Kidney (tissue), 22 donors: ENCODE measurements at places on chromosomes 11 and 22. TPM values are rescaled to one million over a fixed set of nuclear protein-coding genes. Genes with fewer than 3 reads are reported as not detected.

Gene TBX10
- total RNA-seq, result not detected

Gene DLG2
- total RNA-seq, result 7.2 TPM

Gene PRODH
- 6.7 TPM for total RNA-seq

Gene KRTAP5-9
- total RNA-seq, result 0.66 TPM

- no peaks in the 10 kb centered on the region for H3K36me3 ChIP-seq
- H3K27me3 ChIP-seq, result no peaks in the 10 kb centered on the region
- H3K4me3 ChIP-seq, result no peak overlapping the region
- no peak overlapping the region for H3K27ac ChIP-seq
Measured at GRCh38 chr11:7488681-7489080, 3.4 kb downstream of the OLFML1 start.

- no peaks in the 10 kb centered on the region for H3K27me3 ChIP-seq
- H3K4me3 ChIP-seq, result no peak overlapping the region
- no peaks in the 10 kb centered on the region for H3K4me1 ChIP-seq
- DNase-seq, result no peak
Measured at GRCh38 chr11:112745973-112746372, 215.2 kb upstream of the NCAM1 start.

DNA sequence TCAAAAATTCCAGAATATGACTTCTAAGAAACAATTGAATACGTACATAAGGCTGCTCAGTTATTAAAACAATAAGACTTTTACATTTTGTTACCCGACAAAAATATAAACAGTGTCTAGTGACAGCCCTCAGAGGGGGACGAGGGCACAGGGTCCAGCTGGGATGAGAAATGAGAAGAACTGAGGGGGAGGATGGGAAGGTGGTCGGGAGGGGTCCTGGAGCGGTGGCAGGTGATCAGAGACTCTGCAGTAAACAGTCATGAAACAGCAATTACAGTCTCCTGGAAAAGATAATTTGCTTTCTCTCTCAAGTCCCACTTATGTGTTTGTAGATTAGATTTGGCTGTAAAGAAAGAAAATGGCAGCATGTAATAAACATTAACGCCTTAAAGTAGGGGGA is 56.0 kb downstream of the PACSIN2 start:
- no peak for DNase-seq
- peak overlapping the region; percentile 61 for H3K27ac ChIP-seq
- no peaks in the 10 kb centered on the region for H3K36me3 ChIP-seq
- peak overlapping the region; percentile 31 for H3K4me3 ChIP-seq
- peaks cover 5% of the 10 kb centered on the region for H3K4me1 ChIP-seq

DNA sequence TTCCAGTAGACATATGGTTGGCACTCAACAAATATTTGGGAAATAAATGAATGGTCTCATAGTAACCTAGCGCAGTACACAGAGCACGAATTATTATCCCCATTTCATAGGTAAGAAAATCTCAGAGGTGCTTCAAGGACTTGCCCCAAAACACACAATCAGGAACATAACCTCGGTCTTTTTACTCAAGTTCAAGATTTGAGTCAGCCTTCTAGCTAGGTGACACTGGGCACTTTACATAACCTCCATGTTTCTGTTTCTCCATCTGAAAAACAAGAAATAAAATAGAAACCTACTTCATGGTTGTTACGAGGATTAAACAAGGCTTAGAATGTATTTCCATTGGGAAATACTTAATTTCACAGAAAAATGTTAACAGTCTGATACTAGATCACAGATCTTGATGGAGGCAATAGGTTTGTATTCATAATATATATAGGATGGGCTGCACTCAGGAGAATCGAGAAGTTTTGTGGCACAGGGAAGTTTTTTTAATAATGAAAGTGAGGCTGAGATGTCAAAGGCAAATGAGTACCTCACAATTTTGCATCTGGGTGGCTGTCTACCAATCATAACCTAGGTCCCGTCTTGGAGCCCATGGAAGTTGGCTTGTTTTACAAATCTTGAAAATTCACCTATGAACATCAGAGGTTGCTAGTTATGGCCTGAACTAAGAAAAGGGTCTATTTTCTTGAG is 147.4 kb upstream of the ZC3H12C start:
- no peaks in the 10 kb centered on the region for H3K36me3 ChIP-seq
- H3K4me1 ChIP-seq, result no peaks in the 10 kb centered on the region
- H3K27me3 ChIP-seq, result no peaks in the 10 kb centered on the region
- no peak for DNase-seq

Gene VSIG2
- total RNA-seq, result 3.9 TPM

Gene MAPK8IP1
- 15.7 TPM for total RNA-seq

DNA sequence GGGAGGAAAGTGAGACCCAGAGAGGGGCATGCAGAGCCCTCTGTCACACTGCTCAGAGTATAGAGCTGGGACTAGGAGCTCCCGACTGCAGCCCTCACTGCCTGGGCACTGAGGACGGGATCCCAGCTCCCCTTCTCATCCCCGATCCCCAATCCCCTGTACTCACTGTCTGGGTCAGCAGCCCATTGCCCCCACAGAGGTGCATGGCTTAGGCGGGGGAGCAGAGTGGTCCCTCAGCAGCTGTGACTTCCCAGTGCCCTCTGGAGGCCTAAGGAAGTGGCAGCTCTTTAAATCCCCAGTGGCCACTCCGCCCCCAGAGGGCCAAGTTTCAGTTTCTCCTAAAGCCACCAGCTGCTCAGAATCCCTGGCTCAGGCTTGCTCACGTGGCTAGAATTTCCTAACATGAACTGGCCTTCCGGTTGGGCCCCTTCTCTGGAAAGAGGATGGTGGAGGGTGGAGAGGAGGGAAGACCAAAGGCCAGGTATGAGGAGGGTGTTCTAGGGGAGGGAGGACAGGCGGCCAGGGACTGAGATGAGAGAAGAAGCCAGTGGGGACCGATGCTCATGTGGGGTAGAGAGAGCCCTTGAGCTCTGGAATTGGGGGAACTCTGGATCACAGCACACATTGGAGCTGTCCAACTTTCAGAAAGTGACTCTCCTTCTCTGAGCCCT is at the start of gene BATF2:
Gene BATF2, minus strand, starts transcription at position 262 of the 671 bp plus-strand sequence. Its CDS starts 57 bp downstream, at position 205.
- peak within 1 kb of the TSS; percentile 74 for H3K27ac ChIP-seq
- H3K4me3 ChIP-seq, result peak within 1 kb of the TSS; percentile 26
- H3K27me3 ChIP-seq, result no peaks in the 10 kb centered on the region

Gene LAMTOR1
- 111 TPM for total RNA-seq

GRCh38 chr11:27075192-27075591 is 34.6 kb downstream of the BBOX1 start:
- no peak overlapping the region for H3K27ac ChIP-seq
- H3K27me3 ChIP-seq, result no peaks in the 10 kb centered on the region
- H3K36me3 ChIP-seq, result no peaks in the 10 kb centered on the region
- no peaks in the 10 kb centered on the region for H3K4me1 ChIP-seq
- DNase-seq, result no peak
